ENCODE measurements at places on chromosomes 5 and 9. TPM values are rescaled to one million over a fixed set of nuclear protein-coding genes. Genes with fewer than 3 reads are reported as not detected.

Gene PRUNE2
- total RNA-seq: 37.3 TPM

Gene CCDC192
- not detected for total RNA-seq

Gene FAXDC2
- total RNA-seq: 3.1 TPM

Gene PBX3
- total RNA-seq: 33.6 TPM

Gene LCN2
- not detected for total RNA-seq

Gene CATSPER3
- total RNA-seq: under 0.01 TPM

Gene INSL4
- not detected for total RNA-seq

Gene PCDHB11
- 0.37 TPM for total RNA-seq

Gene ADAMTS2
- 39.7 TPM for total RNA-seq

Gene EEIG1
- total RNA-seq: 10.8 TPM

Gene IFNB1
- total RNA-seq: not detected

Gene CD14
- 0.98 TPM for total RNA-seq

Gene ADGRD2
- not detected for total RNA-seq

Gene CDO1
- total RNA-seq: 7.3 TPM

Gene KLHL3
- 3.7 TPM for total RNA-seq

Gene RBM22
- total RNA-seq: 29.9 TPM

Gene MARVELD2
- total RNA-seq: 2.0 TPM

Gene TMEM174
- not detected for total RNA-seq

Gene HACD4
- total RNA-seq: 3.7 TPM

Gene GABRA1
- total RNA-seq: not detected

Gene TRMT10B
- 2.0 TPM for total RNA-seq

Gene SPATA31D4
- not detected for total RNA-seq

Gene TMEM215
- total RNA-seq: not detected

Gene ST6GALNAC6
- total RNA-seq: 41.8 TPM

Gene SMIM33
- not detected for total RNA-seq

Gene AGXT2
- total RNA-seq: not detected

Gene MED27
- total RNA-seq: 24.0 TPM

Gene ZFP2
- 0.20 TPM for total RNA-seq

Gene NIM1K
- total RNA-seq: 4.0 TPM

Gene FOXD4L3
- total RNA-seq: under 0.01 TPM

Gene CAMK4
- 5.5 TPM for total RNA-seq

Gene OCLN
- 5.5 TPM for total RNA-seq

Gene NAIF1
- 7.3 TPM for total RNA-seq

Measured in subcutaneous preadipocyte (primary cell).